ENCODE measurements at places on chromosomes 1 and 21.

- no peak for DNase-seq
These were observed 137.9 kb downstream of the DAB1 start for GRCh38 chr1:57285992-57286391.

GRCh38 chr1:114702737-114703136, 7.4 kb upstream of the AMPD1 start:
- no peak for DNase-seq

DNA sequence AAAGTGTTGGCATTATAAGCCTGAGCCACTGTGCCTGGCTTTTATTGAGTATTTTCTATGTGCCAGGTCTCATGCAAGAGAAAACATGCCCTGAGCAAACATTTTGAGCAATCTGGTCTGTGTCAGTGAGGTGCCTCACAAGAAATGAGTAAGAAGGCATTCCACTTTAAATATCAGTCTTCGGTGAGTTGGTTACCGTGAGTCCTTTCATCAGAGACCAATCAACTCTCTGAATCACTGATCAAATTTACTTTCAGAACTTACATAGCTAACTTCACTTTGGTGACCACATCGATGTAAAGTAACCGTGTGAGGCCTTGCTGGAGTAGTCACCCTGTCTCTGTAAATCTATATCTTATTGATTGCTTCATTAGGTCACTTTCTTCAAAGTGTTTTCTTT, 14.3 kb upstream of the DDX59 start:
- DNase-seq, result no peak

GRCh38 chr21:44418108-44418875, 37.0 kb upstream of the LRRC3 start:
- no peak for DNase-seq

DNA sequence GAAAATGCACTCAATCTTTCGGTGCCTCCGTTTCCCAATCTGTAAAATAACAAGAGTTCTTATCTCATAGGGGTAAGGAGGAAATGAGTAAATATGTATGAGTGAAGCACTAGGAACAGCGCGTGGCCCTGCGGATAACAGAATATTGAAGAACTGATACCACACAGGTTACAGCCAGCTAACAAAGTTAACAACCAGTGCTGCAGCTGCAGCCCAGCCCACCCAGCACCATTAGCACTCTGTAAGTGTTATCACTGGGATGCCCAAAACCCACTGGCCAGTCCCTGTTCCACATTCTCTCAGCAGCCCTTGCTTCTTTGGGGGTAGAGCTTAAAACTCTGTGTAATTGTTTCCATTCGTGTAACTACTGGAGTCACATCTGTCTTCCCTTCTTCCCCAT, 89.5 kb downstream of the VWA5B1 start:
- no peak for DNase-seq

- no peak for DNase-seq
These were observed 76.9 kb upstream of the GFI1 start for GRCh38 chr1:92563457-92564216.

DNA sequence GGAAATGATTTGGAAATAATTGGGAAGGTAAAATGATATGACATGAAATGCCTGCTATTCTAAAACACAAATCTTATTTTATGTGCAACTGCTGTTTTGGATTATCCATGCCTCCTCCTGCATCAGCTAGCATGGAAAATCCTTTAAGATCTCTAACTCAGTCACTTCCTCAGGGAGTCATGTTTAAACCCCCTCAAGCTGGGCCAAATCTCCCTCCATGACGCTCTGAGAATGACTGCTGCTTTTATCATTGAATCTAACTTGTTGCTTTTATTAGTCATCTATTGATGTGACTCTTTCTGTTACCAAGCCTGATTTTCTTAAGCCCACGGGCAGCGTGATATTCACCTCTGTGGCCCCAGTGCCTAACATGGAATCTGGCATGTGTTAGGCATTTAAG, 324.8 kb downstream of the DISC1 start:
- DNase-seq, result no peak

GRCh38 chr21:45393833-45394638, 10.9 kb upstream of the COL18A1 start:
- DNase-seq, result no peak

DNA sequence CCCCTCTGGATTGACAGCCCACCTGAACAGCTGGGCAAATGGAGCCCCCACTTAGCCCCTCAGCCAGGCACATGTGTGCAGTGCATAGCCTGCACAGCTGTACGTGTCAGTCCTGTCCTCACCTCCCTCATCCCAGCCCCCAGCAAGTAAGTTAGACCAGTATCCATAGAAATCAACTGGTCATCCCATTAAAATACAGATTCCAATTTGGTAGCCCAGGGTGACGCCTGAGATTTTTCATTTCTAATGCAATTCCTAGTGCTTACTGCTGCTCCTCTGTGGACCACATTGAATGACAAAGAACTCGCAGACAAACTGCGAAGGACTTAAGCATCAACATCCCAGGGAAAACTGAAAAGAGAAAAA, 99.0 kb upstream of the GJB5 start:
- no peak for DNase-seq

Data from activated naive CD8-positive, alpha-beta T cell treated with anti-CD3 and anti-CD28 coated beads, Interleukin-2, amount 50 U/mL, for 16 hours (primary cell).